Stomach (tissue), 19 donors: ENCODE measurements at places on chromosomes 2 and 18. TPM values are rescaled to one million over a fixed set of nuclear protein-coding genes. Genes with fewer than 3 reads are reported as not detected.
A peak's percentile ranks its signal among the peaks of the same experiment; 100 is the strongest.

Gene UGT1A1
- not detected for total RNA-seq

Gene MOGAT1
- not detected for total RNA-seq

DNA sequence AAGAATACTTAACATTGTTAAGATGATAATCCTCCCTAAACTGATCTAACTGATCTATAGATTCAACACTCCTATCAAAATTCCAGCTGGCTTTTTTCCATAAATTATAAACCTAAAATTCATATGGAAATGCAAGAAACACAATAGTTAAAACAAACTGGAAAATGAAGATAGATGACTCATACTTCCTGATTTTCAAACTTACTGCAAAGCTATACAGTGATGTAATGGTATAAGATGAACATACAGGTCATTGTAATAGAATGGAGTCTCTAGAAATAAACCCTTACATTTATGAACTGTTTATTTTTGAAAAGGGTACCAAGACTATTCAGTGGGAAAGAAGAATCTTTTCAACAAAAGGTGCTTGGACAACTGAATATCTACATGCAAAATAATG is 32.3 kb downstream of the UBXN4 start:
- DNase-seq = no peak

DNA sequence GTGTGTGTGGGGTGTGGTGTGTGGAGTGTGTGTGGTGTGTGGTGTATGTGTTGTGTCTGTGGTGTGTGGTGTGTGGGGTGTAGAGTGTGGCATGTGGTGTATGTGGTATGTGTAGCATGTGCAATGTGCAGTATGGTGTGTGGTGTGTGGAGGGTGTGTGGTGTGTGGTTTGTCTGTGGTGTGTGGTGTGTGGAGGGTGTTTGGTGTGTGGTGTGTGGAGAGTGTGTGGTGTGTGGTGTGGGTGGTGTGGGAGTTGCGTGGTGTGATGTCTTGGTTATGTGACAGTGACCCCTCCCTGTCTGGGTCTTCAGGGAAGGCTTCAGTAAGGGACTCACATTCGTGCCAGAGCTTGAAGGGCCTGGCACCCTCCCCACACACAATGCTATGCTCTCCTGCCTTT is 718.2 kb upstream of the SOX11 start:
- no peak for DNase-seq

GRCh38 chr18:23716966-23717365 is 27.7 kb downstream of the LAMA3 start:
- no peak for DNase-seq

Gene CPLX4
- not detected for total RNA-seq

Gene PSMA8
- not detected for total RNA-seq

DNA sequence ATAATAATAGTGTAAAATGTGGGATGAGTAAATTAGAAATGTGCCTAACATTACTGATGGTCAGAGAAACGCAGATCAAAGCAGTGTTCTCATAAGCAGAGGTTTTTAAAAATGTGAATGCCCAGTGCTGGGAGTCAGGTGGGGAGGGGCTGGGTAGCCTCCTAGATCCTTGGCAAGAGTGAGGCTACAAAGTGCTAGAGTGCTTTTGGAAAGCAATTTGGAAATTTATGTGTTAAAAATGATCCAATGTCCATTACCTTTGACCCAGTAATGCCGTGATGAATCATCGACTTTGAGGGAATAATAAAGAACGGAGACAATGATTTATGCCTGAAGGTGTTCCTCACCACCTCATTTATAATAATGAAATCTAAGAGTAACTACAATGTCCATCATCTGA is 44.9 kb upstream of the TWIST2 start:
- no peak for DNase-seq

Gene CCDC74B
- total RNA-seq = 2.4 TPM

- peak; percentile 25 for DNase-seq
Observed at GRCh38 chr2:119049968-119050704, 108.1 kb downstream of the MARCO start.

GRCh38 chr2:191625016-191625415 is 52.9 kb upstream of the NABP1 start:
- peak; percentile 46 for DNase-seq

DNA sequence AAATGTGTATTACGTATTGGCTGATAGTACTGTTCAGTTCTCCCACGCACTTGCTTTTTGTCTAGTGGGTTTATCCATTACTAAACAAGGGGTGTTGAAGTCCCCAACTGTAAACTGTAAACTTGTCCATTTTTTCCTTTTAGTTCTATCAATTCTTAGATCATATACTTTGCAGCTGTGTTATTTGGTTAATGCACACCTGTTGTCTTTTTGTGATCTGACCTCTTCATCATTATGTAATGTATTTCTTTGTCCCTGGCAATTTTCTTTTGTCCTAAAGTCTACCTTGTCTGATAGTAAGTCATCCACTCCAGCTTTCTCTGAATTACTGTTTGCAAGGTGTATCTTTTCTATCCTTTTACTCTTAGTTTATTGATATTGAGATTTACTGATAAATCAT is 21.9 kb downstream of the MCEE start:
- DNase-seq = no peak

DNA sequence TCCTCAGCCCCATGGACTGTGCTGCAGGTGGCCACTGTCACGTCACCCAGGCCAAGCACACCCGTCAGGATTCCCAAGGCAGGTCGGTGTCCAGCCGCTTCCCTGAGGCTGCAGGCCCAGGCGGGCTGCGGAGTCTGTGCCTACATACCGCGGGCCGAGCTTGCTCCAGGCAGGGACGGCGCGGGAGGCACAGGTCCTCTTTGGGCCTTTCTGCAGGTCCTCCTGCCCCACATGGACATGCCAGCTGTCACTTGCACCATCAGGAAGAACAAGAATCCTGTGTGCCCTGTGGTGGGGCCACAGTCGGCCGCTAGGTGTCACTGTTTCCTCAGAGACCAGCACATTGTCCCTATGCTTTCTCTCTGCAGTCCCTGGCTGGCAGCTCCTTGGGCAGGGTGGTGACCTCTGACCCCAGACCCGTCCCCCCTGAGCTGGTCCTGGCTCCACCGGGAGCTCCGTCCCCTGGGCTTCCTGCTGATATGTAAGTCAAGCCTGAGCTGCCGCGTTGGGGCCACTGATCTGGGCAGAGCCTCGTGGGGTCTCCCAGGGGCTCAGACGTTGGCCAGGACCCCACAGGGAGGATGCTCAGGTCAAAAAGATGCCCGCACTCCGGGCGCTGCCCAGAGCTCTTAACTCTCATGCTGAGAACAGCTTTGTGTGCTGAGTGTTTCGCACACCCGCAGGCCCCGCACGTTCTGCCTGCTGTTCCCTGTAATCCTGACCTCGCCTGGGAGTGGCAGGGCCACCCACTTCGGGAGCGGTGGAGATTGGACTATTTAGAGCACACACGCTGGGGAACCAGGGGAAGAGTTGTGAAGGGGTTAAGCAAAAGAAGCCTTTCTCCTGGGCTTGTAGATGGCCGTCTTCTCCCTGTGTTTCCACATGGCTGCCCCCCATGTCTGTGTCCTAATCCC is 17.3 kb upstream of the AGXT start:
- peak; percentile 90 for DNase-seq

Gene CYP20A1
- 15.1 TPM for total RNA-seq

GRCh38 chr2:166410828-166411472 is 35.2 kb upstream of the SCN9A start:
- DNase-seq = no peak

- DNase-seq = no peak
Observed at GRCh38 chr2:160783474-160783873, 289.9 kb upstream of the RBMS1 start.

Gene RAPGEF4
- total RNA-seq = 9.8 TPM

- DNase-seq = no peak
Observed at GRCh38 chr2:109419960-109420370, 193.8 kb downstream of the SEPTIN10 start.

- DNase-seq = peak; percentile 80
Observed at GRCh38 chr2:235614900-235615712, 121.3 kb downstream of the AGAP1 start.

DNA sequence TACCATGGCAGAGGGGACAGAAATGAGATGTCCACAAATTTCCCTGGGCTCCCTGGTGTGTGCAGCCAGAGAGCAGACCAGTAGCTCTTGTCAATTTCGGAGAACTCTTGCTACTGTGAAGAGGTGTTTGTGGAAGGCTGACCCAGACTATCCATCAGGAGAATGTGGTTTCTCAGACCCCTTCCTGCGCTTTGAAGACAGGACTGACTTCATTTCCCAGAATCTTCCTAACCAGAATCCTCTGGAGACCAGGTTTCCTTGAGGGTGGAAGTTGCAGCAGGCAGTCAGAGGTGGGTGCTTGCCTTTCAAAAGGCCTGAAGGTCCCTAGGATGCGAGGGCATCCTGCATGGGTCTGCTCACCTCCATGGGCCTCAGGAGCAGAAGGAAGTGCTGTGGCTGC is 121.9 kb downstream of the LAMA3 start:
- DNase-seq = no peak

DNA sequence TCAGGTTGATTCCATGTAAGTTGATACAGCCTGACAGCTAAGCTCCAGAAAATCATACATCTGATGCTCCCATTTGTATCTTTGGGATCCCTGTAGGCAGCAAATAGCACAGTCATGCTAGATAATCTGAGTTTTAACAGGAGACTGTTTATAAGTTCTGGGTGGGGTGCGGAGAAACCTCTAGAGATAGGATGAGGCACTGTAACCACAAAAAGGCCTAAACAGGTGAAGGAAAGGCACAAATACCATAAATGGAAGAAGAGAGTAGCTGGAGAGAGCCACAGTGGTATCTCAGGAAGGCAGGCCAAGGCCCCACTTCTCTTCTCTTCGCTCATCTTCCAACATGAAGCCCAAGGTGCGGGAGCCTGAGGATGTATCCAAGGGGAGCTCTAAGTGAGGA is 18.1 kb upstream of the B4GALT6 start:
- DNase-seq = no peak

Gene ADRA2B
- total RNA-seq = 2.9 TPM

DNA sequence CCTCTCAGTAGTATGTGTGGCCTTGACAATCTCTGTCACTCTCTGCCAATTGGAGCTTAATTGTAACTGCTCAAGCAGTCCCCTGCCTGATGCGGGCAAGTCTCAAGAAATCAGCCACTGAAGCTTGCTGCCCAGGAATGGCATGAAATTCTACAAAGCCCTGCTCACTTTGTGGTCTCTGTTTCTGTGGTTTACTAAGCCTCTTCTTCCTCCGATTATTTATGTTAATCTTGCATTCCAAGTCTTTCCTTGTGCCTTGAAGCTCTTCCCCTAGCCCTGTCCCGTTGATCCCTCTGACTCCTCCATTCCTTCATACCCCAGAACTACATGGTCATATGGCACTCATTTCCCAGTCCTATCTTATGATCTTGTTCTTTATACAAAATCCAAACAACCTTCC is 489.3 kb upstream of the CHST9 start:
- no peak for DNase-seq

Gene SLC9A4
- 143 TPM for total RNA-seq

Gene ABCG5
- not detected for total RNA-seq

- no peak for DNase-seq
Observed at GRCh38 chr2:64939332-64939917, 49.8 kb upstream of the SLC1A4 start.
